SW480 (cell line): ENCODE measurements at places on chromosomes 1 and 21.

DNA sequence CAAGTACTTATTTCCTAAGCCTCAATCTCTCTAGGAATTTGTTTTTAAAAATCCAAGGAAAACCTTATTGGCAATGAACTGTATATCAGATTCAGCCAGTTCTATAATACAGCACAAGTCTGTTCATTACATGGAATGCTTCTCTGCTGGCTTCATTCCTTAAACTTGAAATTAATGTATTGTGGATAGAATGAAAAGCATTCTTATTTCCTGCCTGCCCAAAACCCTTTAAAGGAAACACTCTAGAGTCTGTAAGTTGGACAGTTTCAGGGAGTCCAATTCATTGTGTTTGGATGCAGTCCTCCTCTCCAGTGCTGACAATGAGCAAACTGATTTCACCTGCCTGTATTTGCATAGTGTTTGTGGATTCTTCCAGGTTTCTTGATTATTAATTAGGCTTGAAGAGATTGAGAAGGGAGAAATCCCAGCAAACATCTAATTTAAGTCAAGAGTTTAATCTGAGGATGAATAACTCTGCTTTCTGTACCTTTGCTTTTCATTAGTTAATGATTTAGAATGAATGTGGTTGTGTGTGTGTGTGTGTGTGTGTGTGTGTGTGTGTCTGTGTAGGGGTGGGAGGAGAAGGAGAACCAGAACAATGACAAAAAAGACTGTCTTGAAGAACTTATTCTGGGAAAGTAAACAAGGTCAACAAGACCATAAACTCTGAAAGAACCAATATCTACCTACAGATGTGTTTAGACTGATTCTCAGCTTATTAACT, 61.2 kb downstream of the CACHD1 start:
- DNase-seq, result no peak

DNA sequence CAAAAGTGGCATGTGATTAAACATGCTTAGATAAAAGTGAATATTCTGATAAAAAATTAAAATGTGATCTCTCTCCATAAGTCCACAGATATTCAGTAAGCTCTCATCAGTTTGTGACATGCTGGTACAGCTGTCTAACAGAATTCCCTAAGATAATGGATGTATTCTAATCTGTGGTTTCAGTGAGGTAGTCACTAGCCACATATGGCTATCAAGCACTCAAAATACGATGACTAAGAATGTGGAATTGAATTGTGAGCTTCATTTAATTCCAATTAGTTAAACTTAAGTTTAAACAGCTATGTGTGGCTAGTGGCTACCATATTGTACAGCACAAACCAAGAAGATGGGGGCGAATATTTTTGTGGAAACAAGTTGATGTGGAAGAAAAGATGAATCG, 4.1 kb upstream of the REG4 start:
- DNase-seq, result peak; percentile 55

DNA sequence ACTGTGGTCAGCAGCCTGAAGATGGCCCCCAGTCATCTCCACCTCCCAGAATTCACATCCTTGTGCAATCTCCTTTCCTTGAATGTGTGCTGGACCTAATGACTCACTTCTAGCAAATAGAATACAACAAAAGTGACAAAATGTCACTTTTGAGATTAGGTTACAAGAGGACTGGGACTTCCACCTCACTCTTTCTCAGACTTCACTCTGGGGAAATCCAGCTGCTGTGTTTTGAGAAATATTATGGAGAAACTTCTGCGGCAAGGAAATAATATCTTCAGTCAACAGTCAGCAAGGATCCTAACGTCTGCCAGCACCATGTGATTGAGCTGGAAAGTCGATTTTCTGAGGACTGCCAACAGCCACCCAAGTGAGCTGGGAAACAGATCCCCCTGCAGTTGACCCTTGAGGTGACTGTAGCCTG, 70.5 kb upstream of the GADD45A start:
- DNase-seq, result no peak

DNA sequence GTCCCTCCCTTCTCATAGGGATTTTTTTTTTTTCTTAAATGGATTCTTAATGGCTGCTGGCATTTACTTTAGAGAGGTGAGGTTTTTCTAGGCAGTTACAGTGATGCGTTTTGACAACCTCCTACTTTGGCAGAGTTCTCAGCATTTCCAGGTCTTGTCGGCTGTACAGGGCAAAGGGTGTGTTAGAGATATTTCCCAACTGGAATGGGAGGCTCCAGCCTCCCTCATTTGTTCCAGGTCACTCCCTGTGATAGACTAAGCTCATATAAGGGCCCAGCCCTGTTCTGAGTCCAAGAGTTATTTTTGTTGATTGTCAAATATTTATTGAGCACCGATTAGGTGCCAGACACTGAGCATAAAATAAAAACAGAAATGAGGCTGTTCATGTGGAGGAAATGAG, 7.6 kb upstream of the XKR8 start:
- DNase-seq, result no peak

DNA sequence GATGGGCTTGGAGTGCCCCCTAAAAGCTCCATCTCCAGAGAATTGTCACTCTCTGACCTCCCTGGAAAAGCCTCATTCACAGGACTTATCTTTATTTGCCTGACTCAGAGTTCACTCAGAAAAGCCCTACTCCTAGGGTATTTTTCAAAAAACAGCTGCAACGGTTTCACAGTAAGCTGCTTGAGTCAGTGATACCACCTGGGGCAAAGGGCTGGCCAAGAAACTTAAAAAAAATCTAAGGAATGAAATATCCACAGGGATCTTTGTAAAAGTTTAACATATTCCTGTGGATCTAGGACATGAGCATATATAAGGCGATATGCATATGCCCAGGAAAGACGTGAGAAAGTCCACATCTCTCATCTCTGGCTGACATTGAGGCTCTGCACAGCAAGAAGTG, 33.8 kb upstream of the TSPAN2 start:
- no peak for DNase-seq

GRCh38 chr1:29826646-29827045, 590.3 kb downstream of the PTPRU start:
- no peak for DNase-seq

DNA sequence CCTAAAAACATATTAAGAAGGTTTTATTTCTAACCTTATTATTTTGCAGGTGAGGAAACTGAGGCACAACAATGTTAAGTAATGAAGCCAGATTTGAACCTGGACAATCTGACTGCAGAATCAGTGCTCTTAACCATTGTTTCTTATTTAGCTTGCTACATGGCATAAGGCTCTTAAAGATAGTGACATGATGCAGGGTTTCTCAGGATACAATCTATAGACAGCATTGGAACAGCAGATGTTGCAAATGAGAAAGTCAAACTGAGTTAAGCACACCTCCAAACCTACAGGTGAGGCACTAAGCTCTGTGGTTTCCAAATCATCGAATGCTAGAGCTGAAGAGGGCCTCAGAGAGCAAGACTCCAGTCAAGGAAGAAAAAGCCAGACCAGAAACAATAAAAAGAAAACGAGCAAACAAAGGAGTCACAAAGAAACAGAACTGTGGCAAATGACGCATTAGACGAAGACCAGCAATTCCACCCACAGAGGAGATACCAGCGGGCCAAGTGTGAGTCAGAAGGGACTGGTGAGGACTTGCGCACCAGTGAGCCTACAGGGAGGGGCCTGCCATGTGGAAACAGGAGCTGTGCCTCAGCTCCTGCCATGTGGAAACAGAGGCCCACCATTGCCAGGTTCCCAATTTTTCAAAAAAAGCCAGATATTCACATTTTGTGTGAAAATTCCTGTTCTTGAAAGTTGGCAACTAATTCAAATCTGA, 14.4 kb downstream of the CD58 start:
- DNase-seq, result peak; percentile 50

DNA sequence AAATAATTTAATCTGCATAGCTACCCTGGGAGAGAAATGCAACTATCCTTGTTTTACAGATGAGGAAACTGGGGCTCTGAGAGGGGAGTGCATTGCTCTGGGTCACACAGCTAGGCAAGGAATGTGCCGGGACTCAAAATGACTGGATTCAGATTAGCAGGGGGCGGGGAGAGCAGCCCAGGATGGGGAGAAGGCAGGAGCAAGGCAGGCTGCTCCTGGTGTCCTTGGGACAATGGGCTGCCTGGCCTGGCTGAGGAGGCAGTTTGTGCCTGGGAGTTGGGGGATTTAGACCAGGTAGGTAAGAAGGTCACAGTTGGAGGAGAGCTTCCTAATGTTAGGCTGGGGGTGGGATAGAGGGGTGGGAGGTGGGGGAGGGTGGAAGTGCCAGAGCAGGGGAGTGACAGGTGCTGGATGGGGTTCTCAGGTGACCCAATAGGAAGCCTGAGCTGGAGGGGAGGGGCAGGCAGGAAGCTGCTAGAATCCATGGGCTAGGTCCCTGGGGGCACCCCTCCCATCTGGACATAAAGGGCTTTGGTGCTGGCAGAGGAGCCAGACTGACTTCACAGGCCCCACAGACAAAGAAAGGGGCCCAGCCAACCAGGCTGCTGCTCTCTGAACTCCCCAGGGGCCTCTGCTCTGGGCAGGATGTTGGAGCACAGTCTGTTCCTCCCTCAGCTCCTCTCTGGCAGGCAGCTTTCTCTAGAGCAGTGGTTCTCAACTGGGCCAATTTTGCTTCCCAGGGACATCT, 29.0 kb downstream of the TRIM62 start:
- no peak for DNase-seq

- DNase-seq, result no peak
Measured at GRCh38 chr1:244804841-244805240, 30.6 kb upstream of the COX20 start.

DNA sequence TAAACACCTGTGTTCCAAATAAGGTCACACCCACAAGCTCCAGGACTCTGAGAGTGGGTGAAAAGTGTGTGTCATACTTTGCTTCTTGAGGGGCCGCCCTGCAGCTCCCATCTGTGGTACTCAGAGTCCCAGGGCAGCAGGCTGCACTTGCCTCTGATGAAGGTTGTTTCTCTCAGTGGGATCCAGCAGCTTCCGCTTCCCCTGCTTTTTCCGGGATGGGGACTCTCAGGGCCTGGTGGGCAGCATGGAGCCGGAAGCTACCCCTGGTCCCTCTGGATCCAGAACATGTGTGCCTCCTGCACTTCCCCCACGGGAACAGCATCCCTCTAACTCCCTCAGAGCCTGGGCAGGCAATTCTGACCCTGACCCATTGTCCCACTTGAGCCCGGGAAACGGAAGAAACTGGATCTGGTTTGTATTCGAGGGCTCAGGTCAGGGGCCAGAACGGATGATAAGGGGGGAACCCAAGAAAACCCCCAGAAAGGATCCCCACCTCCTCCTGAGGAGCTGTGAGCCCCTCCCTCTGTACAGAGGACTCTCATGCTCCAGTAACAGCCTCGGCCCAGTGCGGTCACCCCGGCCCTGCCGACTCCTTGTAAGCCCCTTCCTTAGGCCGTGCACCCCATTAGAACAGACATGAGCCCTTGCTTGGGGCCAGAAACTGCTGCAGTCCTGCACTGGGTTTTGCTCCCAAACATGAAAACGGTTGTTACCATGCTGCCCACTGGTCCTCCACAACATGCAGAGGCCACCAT, 189.5 kb upstream of the C1orf174 start:
- DNase-seq, result no peak

GRCh38 chr21:34996304-34997101, 52.6 kb downstream of the RUNX1 start:
- DNase-seq, result no peak

DNA sequence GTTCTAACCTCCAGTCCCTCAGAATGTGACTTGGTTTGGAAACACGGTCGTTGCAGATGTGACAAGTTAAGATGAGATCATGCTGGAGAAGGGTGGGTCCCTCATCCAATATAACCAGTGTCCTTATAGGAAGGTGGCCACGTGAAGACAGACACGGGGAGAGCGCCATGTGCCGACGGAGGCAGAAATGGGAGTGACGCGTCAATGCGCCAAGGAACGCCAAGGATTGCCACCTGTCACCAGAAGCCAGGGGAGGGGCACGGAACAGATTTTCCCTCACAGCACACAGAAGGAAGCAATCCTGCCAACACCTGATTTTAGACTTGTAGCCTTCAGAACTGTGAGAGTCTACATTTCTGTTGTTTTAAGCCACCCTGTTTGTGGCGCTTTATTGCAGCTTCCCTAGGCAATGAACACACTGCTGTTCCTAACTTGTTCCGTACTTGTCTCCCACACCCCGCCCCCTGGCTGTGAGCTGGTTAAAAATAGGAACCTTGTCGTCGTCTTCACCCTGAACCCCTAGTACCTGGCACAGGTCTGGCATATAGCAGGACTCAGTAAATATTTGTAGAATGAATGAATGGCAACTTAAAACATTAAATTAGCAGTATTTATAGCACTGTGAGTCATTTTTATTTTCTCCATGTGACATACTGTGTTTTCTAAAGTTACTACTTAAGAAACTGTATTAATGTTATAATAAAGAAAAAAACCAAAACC, 14.2 kb downstream of the RIMS3 start:
- no peak for DNase-seq

GRCh38 chr1:182998482-182998881, 24.7 kb upstream of the LAMC1 start:
- DNase-seq, result no peak

DNA sequence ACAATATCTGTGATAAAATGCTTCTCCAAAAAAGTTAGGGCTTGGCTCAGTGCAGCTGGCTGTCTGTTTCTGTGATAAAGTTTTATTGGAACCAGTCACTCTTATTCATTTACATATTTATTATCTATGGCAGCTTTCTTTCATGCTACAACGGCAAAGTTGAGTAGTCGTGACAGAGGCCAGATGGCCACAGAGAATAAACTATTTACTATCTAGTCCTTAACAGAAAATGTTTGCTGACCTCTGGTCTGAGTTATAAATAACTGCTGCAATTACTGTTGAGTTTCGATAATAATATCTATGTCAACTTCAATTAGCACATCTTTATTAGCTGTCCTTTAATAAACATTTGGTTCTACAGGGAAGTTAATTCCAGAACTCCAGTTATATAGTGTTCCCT, 180.2 kb upstream of the RUNX1 start:
- peak; percentile 41 for DNase-seq

GRCh38 chr21:15015622-15016471, 49.0 kb downstream of the NRIP1 start:
- DNase-seq, result no peak

DNA sequence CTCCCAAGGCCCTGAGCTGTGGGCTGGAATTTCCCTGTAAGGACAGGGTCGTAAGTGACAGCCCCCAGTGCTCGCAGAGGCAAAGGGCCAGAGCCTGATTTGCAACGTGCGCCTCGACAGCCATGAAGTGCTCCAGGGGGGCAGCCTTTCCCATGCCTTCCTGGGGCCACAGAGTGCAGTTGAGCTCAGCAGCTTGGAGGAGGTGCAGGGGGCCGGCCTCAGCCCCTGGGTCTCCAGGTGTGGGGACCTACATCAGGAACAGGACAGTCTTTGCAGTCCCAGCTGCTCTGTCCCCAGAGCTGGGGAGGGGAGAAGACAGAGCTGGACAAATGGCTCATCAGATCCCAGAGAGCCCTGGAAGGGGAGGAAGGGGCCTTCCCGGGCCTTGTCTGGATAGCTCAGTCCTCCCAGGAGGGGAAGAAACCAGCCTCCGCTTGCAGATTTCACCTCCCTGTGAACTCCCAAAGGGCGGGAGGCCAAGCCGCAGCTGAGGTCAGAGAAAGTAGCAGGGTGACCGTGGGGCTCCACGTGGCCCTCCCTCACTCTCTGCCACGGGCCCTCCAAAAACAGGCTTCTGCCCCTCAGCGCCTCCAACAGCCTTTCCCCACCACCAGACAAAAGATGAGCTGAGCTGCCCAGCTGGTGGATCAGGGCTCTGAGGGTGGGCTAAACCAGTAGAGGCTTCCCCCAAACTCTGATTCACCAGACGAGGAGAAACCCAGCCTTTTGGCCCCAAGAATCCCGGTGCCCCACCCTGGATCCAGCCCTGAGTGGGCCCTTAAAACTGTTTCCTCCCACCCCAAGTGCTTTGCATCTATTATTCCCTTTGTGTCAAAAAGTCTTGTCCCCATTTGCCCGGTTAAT, 76.5 kb downstream of the DHRS3 start:
- no peak for DNase-seq
